ENCODE measurements at places on chromosomes 11 and 22.

DNA sequence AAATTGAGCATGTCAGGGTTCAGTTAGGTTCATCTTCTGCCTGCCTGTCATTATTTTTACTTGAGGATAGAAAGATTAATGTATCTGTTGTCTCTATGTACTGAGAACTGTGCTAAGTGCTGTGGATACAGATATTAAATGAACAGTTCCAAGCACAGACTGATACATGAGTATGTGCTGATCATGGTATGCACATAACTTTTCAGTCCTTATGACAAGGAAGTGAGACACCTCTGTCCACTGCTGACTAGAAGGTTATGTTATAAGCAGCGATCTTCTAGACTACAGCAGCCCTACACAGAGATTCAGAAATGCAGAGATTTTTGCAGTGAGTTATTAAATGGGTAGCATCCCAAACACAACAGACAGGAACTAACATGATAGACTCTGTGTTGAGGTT, 335.6 kb upstream of the MTNR1B start:
- no peak for DNase-seq

DNA sequence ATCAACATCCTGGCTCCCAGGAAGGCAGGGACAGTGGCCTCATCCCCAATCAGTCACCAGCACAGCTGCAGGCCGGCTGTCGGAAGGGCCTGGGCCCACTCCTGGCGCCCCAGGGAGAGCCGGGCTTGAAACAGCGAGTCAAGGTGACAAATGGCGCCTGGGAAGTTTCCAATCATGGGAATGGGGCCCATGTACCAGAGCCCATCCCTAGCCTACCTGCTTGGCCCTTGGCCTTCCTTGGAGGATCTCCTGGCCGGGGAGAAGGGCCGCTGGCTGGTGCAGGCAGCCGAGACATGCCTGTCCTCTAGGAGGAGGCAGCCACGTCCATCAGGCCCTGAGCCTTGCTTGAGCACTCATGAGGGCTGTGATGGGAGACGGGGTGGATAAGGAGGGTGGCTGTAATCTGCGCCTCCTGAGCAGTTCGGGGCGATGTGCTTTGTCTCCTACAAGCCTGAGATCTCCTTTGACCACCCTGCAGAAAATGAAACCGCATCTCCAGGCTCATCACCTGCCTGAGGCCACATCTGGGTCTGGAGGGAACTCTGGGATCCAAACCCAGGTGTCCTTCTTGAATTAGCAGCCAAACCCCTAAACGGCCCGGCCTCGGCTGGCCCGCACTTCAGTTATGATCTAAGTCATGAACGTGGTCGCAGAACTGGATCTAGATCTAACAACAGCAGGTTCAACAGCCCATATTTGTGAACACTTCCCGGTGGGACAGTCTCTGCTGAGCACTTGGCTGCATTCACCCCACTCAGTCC, 862.0 kb downstream of the TBC1D22A start:
- DNase-seq: no peak

DNA sequence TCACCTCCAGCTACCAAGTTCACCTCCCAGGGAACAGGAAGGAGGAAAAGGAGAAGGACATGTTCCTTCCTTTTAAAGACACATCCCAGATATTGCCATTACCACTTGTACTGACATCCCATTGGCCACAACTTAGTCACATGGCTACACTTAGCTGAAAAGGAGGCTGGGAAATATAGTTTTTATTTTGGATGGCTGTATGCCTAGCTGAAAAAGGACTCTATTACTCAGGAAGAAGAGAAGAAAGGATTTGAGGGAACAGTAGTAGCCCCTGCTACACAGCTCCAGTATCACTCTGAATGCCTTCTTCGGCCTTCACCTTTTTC, 2.1 kb upstream of the APOA5 start:
- no peak for DNase-seq

GRCh38 chr11:72333661-72334060, 89.7 kb upstream of the PHOX2A start:
- DNase-seq: no peak

GRCh38 chr11:64186492-64187165, 658 bp downstream of the STIP1 start:
- no peak for DNase-seq

DNA sequence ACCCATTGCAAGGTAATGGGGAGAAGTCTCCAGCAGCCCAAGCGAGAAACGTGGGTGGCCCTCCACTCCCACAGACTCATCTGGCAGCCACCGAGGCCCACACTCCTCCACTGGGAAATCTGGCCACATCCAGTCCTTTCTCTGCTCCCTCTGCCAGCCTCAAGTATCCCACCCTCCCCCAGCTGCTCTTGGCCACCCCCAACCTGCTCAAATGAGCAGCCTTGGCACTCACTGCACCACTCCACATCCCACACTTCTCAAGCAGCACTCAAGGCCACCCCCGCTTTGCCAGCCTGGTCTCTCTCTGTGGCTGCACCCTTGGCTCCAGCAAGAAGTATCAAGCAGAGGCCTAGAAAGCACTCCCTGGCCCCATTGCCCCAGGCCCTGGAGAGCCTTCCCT, 28.2 kb downstream of the SLC22A12 start:
- no peak for DNase-seq

DNA sequence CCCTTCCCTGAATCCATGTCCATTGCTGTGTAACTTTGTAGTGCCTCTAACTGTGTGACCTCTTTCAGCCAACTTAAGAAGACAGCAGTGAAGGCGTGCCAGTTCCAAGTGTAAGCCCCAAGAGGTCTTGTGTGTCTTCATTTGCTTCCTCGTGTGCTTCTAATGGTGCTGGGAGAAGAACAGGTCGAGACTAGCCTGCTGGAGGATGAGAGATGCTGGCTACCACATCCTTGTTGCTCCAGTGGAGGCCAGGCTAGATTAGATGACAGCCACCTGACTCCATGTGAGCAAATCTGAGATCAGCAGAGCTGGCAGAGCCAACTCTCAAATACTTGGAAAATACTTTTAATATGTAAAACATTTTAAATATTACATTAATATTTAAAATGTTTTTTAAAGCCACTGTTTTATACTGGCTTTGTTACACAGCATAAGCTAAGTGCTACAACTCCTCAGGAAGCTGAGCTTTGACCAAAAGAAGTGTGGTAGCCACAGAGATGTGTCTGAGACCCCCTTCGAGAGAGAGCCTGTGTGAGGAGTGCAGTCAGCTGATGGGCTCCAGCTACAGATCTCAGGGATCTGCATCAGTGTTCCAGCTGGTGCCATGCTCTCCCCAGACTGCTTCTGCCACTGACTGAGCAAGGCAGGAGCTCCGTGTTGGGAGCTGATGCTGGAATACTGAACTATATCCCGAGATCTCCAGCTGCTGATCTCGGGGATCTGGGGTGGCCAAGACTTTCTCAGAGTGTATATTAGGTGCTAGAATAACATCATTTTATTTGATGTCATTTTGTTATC, 8.9 kb downstream of the KCNJ11 start:
- no peak for DNase-seq

GRCh38 chr22:46169628-46170027, 19.3 kb downstream of the PPARA start:
- no peak for DNase-seq

DNA sequence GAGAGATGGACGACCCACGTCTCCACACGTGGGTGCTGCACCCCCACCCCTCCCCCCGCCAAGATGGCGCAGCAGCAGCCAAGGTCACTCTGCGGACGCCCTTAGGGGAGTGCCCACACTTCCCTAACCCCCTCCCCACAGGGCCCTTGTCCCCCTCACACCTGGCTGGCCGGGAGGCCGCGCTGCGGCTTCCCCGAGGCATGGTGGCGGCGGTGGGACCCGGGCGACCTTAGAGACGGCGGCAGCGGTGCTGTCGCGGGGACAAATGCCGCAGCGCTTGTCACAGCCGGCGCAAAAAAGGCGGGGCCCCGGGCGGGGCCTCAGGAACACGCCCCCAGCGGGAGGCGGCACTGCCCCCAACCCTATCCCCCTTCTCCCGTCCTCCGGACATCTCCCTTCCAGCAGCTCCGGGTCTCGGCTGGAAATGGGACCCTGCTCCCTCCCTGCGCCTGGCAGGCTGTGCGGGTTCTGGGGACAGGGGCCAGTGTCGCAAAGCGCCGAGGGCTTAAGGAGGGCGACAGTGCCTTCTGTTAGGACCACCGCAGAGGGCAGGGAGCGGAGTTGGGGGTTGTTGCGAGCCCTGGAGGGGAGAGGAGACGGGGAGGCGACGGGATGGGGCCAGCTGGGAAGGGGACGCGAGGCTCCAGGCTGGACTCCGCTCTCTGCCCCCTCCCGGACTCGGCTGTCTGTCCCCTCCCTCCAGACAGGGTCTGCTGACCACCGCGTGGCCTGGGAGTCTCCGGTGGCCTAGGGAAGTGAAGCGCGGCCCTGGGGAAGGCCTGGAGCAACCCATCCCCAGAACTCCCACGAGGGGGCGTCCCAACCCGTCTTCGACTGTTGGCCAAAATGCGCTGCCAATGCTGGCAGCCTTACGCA, at the start of gene CHCHD10:
CHCHD10 (minus strand) TSS at position 300 of the 876 bp plus-strand sequence; CDS start at position 202, 98 bp downstream.
- no peak for DNase-seq

GRCh38 chr22:50199829-50200460, 866 bp upstream of the SELENOO start:
- no peak for DNase-seq

DNA sequence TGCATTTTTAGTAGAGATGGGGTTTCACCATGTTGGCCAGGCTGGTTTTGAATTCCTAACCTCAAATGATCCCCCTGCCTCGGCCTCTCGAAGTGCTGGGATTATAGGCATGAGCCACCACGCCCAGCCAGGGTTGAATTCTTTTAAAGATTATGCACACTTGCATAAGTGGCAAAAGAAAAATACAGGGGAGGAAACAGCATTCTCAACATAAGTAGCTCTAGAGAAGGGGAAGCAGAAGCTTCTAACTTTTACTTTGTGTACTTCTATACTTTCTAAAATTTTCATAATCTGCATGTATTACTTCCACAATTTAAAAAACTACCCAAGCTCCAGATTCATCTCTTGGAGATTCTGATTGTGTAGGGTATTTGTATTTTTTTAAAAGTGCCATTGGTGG, 108.0 kb downstream of the SLC1A2 start:
- DNase-seq: no peak

DNA sequence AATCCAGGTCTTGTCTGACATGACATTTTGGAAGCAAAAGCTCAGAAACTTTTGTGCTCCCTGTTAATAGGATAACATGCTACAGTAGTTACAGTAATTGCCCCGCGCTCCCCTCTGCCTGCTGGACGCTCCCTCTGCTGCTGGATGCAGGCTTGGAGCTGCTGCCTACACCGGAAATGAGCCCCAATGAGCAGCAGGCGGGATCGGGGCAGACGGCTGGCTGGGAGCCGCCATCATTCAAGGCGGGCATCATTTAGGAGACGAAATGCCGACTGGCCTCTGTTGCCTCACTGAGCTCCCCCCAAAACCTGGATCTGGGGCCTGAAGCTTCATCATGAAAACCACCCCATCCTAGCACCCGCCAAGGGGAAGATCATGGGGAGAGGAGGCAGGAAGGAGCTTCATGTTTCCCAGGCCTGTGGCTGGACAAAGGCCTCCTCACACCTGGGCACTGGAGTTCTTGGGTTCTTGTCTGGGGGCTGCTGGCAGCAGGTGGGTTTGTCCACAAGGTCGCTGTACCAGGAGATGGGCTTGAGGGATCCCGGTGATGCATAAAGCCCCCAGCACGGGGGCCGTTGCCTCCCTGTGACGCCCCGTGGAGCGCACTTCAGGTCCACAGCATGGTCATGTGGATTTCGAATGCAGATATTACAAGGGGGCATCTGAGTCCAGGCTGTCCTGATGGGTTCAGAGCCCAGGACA, 664.3 kb downstream of the BRD1 start:
- DNase-seq: no peak

DNA sequence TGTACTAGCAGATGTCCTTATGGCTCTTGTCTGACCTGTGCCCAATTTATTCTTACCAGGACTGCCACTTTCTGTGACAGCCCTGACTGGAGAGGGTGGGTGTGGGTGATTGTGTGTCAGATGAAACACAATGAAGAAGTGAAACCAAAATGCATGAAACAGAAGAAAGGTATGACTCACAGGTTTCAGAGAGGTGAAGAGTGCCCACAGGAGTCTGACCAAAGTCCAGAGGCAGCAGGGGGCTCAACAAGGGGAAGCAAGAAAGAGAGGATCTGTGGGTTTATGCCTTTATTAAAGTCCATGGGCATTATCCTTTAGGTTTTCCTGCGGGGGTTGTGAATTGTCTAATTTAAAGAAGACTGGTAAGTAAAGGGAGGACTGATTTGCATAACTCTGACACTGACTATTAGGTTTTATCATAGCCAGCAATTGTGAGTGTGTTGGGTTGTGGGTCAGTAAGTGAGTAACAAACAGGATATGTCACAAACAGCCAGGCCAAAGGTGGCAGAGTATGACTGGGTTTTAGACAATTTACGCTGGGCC, 3.9 kb upstream of the OR4C6 start:
- no peak for DNase-seq

DNA sequence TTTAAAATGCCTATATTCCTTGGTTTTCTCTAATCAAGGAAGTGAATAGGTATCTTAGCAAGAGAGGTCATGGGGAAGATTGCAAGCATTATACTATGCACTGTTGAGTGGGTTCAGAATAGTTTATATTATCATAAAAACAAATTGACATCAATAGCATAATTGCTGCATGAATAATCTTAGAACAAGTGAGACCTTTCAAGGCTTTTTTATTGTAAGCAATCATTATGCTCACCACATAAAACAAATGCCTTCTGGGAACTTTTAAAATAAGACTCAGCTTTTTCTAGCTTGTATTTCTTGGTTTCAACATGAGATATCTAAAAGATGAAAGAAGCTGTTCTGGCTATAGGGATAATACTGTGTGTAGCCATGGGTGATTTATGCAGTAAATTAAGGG, 135.6 kb upstream of the ZC3H12C start:
- DNase-seq: no peak

DNA sequence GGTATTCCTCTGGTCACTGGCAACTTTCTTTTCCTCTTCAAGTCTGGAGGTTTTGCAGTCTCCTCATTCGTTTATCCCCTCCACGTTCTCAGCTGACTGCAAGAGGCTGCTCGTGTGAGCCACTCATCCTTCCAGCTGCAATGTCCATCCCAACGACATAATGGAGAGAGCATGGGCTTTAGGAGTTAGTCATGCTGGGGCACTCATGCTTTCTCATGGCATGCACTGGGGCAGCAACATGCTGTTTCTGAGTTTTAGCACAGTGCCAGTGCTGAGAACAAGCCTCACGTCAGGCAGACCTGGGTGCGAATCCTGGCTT, 7.1 kb downstream of the DCPS start:
- no peak for DNase-seq

GRCh38 chr11:117392001-117392690, 64.5 kb downstream of the CEP164 start:
- DNase-seq: no peak
